ENCODE measurements at places on chromosomes 11 and 22.

DNA sequence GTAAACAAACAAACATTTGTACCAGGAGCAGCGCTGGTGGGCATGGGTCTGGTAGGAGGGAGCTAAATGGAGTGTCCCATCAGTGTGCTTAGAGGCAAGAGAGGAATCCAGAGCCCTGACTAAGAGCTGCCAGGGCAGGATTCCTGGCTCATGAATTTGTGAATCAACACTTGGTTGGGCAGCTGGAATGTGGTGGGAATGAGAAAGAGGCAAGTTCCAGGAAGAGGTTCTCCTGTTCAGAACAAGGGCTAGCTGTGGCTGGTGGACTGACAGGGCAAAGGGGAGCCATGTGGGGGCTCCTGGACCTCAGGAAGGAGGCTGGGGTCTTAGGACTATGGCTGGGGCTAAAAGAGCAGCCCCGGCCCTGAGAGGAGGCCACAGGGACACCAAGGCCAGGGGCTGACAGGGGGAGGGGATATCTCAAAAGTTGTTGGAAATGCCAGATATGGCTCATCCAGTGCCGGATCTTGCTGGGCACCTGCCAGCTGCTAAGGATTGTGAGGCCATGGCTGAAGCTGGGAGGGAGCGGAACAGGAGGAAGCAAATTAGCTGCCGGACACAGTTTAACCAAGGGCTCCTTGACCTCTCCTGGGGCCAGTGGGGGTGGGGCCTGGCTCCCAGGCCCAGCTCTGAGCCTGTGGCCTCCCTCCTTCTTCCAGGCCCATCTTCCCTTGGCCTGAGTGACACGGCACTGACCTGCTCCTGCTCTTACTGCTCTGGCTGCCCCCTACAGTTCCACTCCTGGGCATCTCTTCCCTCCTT, 14.6 kb upstream of the P2RY6 start:
- no peak for DNase-seq

GRCh38 chr22:38204784-38205183, 3.0 kb downstream of the MAFF start:
- DNase-seq, result no peak

DNA sequence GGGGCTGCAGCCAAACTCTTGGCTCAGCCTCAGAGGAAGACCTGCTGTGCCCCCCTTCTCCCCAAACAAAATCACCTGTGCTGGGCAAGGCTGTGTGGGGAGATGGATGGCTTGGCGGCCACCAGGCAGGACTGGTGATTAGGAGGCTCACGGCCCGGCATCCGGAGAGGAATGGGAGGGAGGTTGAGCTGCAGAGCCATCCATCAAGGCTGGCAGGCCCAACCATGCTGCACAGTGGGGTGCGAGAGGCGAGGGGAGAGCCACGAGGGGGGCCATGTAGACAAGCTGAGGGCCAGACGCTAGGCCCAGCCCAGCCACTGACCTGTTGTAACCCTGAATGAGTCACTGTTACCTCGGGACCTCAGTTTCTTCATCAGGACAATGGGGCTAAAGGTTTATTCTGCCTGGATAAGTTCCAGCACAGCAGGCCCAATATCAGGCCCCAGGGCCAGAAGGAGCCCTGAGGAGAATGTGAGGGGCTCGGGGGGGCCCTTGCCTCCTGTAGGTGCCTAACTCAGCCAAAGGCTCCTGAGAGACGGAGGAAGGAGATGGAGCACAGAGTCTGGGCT, 18.2 kb downstream of the PDE2A start:
- DNase-seq, result no peak

DNA sequence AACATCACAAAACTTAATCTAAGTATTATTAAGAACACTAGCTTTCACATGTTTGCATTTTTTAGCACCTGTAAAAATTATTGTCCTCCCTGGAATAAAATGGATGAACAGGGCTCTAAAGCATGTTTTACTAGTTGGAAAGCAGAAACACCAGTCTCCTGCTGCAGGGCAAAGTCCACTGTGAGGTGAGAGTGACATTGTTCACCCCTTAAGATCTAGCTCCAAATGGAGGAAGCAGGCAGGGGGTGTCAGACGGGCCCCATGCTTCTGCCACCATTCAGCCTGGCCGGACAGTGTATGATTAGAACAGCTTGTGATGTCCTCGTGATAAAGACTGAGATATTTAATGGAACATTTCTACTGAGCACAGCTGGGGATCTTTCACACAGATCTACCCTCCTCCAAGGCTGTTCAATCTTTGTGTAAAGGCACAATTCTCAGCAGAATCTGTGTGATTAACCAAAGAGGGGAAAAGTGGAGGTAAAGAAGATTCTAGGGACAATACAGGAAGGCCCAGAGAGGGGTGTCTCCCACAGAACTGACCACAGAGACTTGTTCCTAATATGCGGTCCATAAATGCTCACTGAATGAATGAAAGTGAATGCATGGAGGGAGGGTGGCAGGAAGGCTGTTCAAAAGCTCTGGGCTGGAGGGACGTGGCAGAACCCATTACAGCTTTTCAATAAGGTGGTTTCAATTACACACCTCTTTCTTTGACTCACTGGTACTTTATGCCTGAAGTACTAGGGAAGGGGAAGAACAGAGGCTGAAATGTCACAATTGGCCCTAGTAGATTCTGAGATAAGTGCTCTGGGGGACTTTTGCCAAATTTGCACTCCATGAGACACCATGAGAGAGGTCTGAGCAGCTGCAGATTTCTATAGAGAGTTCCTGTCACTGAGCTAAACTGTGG, 239.1 kb upstream of the ARHGAP20 start:
- peak; percentile 70 for DNase-seq
